ENCODE measurements at places on chromosomes 2 and 18.
A peak's percentile ranks its signal among the peaks of the same experiment; 100 is the strongest.

GRCh38 chr2:50602636-50603327 is 429.1 kb downstream of the NRXN1 start:
- DNase-seq = no peak

- DNase-seq = no peak
Measured at GRCh38 chr2:182444170-182444569, 17.3 kb upstream of the PDE1A start.

DNA sequence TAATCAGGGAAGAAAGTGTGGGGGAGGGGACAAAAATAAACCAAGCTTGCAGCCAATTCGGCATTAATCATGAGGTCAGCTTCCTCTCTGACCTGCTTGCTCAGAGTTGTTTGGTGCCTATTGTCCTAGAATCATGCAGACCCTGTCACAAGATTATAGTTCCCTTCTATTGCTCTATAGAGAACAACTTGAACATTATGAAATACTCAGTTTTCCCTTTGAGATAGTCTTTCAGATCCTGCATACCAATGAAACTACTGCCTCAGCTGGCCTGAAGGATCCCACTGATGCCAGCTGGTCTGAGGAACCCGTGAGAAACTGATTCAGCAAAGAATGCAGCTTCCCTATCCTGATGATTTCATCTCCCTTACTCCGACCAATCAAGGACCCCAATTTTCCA is 955 bp upstream of the BBS5 start:
- peak; percentile 87 for DNase-seq

GRCh38 chr2:233470011-233470687 is 96.4 kb downstream of the USP40 start:
- no peak for DNase-seq

- DNase-seq = no peak
Measured at GRCh38 chr2:101893681-101894381, 97.9 kb upstream of the IL1R2 start.

DNA sequence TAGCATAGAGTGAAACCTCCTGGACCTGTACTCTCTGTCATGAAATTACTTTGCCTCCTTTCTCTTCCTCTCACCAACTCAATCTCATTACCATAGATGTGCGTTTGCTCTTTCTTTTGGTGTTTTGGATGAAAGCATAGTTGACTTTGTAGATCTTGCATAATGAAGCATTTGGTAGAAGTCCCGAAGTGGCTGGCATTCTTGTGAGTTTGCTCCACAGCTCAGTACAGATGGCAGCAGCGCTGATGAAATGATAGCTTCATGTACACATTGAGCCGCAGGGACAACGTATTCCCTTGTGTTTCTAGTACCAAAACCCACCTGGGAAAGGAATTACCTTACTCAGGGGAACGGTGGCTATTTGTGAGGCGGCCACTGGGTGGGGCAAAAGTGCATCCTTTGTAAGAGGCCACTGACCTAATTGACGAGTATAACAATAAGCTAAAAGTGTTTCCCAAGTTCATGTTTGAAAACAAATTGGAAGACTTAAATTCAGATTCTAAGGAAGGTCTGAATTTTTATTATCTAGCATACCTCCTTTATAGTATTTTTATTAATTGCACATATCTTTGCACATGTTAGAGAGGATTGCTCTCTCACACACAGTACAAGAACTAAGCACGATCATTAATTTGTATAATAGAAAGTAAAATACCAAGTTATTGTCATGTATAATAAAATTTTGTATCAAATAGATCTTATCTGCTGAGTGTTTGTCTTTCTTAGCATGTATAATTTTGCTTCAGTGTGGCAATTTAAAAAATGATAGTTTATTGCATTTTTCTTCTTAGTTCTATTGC is 25.4 kb upstream of the CDH7 start:
- no peak for DNase-seq

GRCh38 chr2:45844796-45845457 is 193.5 kb downstream of the PRKCE start:
- no peak for DNase-seq

DNA sequence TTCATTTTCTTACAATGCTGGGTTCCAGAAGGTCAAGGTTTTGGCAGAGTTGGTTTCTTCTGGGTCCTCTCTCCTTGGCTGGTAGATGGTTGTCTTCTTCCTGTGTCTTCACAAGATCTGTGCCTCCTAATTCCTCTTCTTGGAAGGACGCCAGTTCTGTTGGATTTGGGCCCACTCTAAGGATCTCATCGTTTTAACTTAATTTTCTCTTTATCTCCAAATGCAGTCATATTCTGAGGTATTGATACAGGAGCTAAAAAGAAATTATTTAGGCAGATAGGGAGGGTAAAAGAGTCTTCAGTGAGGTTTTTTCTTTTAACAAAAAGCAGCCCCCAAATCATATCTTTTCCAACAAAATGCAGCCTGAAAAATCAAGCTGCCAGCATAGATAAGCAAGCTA is 998.4 kb downstream of the SOCS6 start:
- DNase-seq = peak; percentile 0

Data from dermis blood vessel endothelial cell (primary cell).